ENCODE measurements at places on chromosomes 2 and 18. TPM values are rescaled to one million over a fixed set of nuclear protein-coding genes. Genes with fewer than 3 reads are reported as not detected.

SLC5A7 gene
- total RNA-seq: not detected

SLC9A2 gene
- total RNA-seq: 0.25 TPM

B3GNT7 gene
- total RNA-seq: 0.07 TPM

SLC16A14 gene
- 0.58 TPM for total RNA-seq

GCG gene
- total RNA-seq: not detected

POTEC gene
- total RNA-seq: not detected

PRLH gene
- total RNA-seq: not detected

THSD7B gene
- total RNA-seq: not detected

GKN1 gene
- not detected for total RNA-seq

FECH gene
- total RNA-seq: 23.7 TPM

TPGS2 gene
- total RNA-seq: 52.8 TPM

DES gene
- not detected for total RNA-seq

DNAJC5G gene
- not detected for total RNA-seq

- DNase-seq: no peak
Observed at GRCh38 chr2:121818546-121818945, 63.1 kb downstream of the TSN start.

GRCh38 chr18:78739882-78740677, 239.5 kb upstream of the SALL3 start:
- no peak for DNase-seq

GRCh38 chr2:59806486-59806885, 747.0 kb downstream of the BCL11A start:
- no peak for DNase-seq

DNA sequence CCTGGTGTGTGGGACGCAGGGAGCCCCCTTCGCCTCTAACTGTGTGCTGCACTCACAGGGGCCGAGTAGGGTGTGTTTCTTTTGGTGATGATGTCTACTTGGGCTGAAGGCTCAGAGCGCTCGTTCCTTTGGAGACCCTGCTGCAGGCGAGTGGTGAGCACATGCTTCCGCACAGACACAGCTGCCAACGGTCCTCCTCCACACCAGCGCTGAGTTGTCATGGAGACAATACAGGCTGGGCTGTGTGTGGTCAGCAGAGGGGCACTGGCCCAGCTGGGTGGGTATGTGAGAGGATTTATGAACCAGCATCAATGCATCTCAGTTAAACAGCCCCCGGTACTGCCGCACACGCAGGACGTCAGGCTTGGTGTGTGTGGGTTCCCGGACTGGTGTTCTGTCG, 143.5 kb downstream of the SH3RF3 start:
- no peak for DNase-seq

DNA sequence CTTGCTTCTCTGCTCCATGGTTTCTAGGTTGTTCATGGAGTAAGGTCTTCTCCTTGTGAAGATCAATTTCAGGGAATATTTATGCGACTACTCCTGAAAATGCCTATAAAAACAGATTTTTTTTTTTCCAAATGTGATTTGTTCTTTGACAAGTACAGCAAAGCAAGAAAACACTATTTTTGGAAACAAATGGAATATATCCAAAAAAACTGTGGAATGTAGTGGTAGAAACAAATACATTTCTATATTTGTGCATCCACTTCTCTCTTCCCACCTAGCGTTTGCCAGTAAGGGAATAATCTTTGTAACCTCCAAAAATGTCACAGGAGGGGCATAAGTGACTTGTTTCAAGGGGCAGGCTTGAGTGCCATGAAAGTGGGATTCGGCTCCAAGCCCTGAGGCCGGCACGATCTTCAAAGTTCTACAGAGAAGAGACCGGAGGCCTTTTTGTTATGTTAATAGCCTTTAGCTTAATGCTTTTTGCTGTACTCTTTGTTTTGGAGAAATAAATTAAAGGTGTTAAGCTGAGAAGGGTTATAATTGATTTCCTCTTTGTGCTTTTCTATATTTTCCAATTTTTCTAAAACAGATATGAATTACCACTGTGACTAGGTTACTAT, 200.6 kb downstream of the NRP2 start:
- DNase-seq: no peak

- DNase-seq: no peak
Observed at GRCh38 chr2:69966496-69966895, 5.1 kb upstream of the ASPRV1 start.

GRCh38 chr2:10832203-10832936, 19.8 kb upstream of the PDIA6 start:
- peak; percentile 66 for DNase-seq

DNA sequence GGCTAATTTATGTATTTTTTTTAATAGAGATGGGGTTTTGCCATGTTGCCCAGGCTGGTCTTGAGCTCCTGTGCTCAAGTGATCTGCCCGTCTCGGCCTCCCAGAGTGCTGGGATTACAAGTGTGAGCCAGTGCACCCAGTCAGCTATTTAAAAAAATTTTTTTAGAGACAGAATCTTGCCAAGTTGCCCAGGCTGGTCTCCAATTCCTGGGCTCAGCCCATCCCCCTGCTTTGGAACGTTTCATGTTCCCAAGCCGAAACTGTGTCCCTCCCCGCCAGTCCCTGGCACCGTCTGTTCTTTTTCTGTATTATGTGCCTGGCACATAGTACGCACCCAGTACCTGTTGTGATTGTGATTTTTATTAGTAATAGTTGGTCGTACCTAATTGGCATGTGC, 63.1 kb upstream of the MGAT5 start:
- DNase-seq: no peak

DNA sequence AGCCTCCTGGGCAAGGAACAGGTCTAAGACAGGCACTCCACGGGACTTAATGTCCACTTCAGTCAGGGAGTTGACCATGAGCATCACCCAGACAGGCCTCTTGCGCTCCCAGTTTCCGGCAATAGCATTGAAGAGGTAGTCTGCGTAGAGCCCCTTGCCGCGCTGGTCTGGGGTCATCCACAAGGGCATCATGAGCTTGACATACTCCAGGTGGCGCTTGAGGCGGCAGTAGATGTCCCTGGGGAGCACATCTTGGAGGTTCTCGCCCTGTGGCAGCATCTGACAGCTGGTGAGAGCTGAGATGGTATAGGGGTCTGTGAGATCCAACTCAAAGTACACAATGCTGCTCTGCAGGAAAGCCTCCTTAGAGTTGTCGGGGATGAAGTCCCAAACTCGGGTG, 10.6 kb downstream of the TRABD2A start:
- DNase-seq: no peak

DNA sequence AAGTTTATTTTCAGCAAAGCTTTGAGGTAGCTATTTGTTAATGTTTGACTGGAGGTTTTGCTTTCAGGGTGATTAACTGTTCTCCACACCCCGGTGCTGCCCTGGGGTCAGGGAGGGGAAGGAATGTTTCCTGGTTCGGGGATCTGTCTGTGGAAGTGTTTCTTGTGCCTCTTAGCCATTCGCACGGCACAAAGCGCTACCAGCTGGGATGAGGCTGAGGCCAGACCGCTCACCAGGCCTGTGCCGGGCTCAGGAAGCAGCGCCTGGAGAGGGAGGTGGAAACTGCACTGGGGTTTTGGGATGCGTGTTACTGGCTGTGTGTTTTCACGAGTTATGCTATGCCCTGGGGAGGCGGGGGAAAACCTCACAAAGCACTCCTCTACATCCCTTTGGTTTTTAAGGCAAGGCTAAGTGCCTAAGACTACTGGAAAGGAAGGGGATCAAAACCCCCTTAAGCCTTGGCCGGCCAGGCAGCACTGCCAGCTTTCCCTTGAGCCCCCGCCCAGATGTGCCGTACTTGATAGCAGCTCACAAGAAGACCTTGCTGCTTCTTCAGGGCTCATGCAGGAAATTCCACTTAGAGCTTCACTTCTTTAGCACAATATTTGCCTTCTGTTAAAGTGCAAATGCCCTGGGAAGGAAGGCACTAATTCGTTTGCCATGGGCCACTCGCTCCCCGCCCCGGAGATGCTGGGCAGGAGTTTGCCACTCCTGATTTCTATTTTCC, 65.7 kb upstream of the CNGA3 start:
- DNase-seq: no peak

- no peak for DNase-seq
Observed at GRCh38 chr2:22855761-22856184, 529.2 kb upstream of the KLHL29 start.

GRCh38 chr18:34039201-34039600, 185.5 kb downstream of the NOL4 start:
- DNase-seq: no peak

- no peak for DNase-seq
Observed at GRCh38 chr18:910247-910646, 5.6 kb downstream of the ADCYAP1 start.

DNA sequence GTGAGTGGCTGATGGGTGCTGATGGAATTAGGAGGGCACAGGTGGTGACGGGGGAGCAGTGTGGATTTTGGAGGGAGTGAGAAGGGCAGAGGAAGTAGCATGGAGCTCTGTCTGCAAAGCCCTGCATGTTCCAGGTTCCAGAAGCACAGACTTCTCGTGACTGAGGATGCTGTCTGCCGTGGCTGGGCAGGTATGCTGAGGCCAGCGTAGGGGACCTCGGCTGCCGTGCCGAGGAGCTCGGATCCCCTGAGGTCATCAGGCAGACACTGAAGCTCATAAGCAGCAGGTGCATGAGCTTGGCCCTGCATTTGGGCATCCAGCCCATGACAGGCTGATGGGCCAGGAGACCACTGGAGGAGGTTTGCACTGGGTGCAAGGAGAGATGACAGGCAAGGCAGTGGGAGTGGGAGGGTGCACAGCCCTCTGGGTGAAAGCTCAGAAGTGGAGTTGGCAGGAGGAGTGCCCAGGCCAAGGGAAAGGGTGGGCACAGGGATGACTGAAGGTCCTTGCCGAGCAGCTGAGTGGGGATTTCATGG, 215.3 kb downstream of the SH3RF3 start:
- no peak for DNase-seq

GRCh38 chr2:179252423-179252822, 12.2 kb downstream of the SESTD1 start:
- DNase-seq: no peak

DNA sequence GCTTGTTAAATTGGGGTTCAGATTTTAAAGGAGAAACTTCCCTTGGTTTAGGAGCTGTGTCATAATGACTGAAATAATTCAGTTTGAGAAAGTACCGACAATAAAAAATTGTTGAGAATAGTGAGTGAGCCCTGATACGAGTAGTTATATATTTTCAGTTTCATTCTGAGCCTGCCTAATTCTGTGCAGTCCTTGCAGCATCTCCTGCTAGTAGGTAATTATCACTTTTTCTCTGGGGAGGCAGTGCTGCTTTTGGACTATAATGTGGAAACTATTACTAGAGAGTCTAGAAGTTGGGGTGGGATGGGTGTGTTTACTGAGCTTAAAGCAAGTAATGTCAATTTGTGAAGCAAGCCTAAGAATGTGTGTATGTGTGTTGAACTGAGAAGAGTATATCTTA, 21.7 kb downstream of the ZNF638 start:
- no peak for DNase-seq

DNA sequence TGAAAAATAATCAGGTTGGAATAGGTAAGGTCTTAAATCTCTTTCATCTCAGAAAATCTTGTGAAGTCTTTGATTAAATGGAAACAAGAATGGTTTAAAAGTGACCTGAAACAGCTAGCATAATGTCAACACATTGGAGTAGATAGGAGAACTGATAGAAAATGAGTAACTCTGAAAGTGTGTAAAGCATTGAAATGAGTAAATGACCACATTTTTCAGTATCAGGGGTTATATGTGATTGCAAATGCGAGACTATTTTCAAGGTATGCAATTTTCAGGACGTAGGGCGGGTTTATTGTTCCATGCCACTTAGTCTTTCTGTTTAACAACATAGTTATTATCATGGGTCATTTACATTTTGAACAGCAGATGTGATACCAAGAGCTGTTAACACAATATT, 1383.2 kb downstream of the LRP1B start:
- DNase-seq: no peak

GRCh38 chr18:1511619-1512311, 607.1 kb downstream of the ADCYAP1 start:
- no peak for DNase-seq

- DNase-seq: no peak
Observed at GRCh38 chr2:41935825-41936224, 112.0 kb upstream of the PKDCC start.

GRCh38 chr2:5316001-5316490, 376.1 kb upstream of the SOX11 start:
- no peak for DNase-seq

DNA sequence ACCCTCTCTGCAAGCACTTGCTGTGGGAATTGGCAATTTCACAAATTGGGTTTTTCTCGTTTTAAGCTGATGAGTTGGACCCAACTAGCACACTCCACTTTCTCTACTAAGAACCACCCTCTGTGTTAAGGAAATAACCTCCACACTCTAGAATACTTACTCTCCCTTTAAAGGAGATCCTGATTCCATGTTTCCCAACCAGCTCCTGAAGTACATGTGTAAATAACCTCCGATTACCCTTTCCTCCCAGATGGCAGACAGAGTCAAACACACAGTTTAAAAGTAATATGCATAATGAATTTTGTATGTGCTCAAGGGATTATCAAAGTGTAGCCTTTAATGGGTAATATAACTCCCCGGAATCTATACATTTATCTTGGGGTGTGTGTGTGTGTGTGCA, 171.3 kb upstream of the OSR1 start:
- no peak for DNase-seq

DNA sequence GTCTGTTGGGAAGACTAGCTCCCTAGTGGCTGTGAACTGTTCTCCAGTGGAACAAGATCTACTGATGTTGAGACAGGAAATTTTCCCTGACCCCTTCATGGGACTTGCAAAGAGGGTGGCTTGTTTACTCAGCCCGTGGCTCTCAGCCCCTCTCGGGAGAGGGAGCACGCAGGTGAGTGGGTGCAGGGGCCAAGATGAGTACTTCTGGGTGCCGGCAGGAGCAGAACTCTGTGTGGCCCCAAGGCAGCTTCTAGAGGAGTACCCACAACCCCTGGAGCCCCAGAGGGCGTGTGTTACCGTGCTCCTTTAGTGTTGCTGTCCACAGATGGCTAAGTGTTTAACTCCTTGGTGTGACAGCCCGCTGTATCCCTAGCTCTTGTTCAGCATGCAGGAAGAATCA, 68.2 kb upstream of the CNGA3 start:
- DNase-seq: no peak

DNA sequence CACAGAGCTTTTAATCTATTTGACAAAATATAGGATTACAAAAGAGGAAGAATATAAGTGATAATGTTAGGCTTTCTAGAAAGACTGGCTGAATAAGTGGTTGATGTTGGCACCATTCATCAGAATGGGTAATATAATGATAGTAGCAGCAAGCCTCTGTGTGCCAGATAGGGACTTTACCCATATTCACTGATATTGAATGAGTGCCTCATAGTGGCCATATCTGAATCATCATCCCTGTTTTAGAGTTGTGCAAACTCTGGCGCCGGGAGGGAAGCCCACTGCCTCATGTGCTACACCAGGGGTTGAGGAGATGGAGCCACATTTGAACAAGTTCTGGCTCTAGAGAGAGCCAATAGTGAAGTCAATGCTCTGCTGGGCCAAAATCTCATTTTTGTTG, 368.7 kb upstream of the CRIM1 start:
- DNase-seq: no peak

- DNase-seq: no peak
Observed at GRCh38 chr2:149038442-149039212, at the start of gene LYPD6B. Gene LYPD6B (plus strand): TSS chr2:149038699. CDS start chr2:149130949, 92,250 bp downstream.

- no peak for DNase-seq
Observed at GRCh38 chr2:237652854-237653253, 25.5 kb downstream of the LRRFIP1 start.

- DNase-seq: no peak
Observed at GRCh38 chr2:160278879-160279177, 78.8 kb upstream of the ITGB6 start.

- no peak for DNase-seq
Observed at GRCh38 chr2:115606350-115606749, 1163.9 kb downstream of the DPP10 start.

- DNase-seq: no peak
Observed at GRCh38 chr18:21359746-21360145, 117.7 kb downstream of the GREB1L start.

All from activated naive CD4-positive, alpha-beta T cell treated with anti-CD3 and anti-CD28 coated beads, Interleukin-2, amount 50 U/mL, for 72 hours (primary cell).